ENCODE measurements at places on chromosomes 6 and 20.
A peak's percentile ranks its signal among the peaks of the same experiment; 100 is the strongest.

GRCh38 chr6:118578617-118579016 lies 30.5 kb downstream of the PLN start:
- DNase-seq, result no peak

DNA sequence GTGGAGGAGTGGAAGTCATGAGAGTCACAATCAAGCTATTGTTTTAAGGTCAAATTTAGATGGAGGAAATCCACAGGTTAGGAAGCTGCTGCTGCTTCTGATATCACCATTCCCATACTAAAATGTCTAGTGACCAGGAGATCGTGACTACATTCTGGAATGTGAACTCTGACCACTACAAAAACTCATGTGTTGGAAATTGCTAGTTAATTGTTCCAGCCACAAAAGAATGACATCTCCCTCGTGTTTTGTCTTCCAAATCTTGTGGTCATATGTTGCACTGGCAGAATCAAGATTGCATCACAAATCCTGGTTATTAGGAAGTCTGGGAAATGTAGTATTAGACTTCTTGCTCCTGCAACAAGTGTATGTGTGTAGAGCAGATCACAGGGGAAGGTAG lies 441.9 kb downstream of the CD109 start:
- no peak for DNase-seq

DNA sequence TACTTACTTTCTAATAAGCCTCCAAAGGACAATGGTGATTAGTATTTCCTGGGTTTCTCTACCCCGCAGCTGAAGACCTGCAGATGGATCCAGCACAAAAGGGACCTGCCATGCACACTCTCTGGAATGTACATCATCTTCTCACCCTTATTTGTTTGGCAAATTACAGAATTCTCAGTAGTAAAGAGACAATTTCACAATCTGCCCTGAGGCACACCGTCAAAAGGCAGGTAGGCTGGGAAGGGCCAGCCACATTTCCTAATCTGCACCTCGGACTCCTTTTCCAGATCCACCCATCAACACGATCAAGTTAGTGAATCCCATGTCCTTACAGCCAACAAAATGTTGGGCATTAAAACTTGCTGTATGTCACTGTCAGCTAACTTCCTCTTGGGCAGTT lies 4.9 kb downstream of the OVOL2 start:
- no peak for DNase-seq

DNA sequence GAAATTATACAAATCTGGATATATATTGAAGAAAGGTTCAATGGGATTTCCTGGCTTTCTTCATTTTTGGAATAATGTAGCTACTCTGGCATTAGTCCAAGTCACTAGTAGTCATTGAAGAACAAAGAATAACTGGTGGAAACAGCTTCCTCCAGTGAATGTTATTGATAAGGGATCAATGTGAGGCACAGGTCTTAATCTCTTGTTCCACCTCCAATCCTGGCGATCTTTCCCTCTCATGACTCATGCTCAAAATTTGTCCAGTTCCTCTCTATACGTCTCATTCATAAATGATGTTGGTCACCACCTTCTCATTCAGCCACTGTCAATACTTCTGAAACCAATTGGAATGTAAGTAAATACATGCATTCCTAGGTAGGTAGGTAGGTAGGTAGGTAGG lies 185.0 kb upstream of the BMP2 start:
- no peak for DNase-seq

DNA sequence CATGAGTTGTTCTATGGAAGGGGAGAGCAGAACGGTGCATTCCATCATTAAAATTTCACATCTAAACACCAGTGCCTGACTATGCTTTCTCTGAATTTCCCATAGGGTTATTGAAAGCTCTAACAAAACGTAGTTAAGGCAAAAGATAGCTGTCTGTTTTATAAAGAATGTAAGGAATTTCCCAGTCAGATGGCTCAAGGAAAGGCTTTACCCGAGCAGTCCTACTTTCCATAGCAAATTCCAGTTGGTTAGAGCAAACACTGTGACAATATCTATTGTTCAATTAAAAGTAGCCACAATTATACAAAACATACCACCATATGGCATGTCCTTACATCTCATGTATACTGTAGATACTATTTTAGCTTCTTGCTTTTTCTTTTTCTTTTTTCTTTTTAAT lies 1059.5 kb upstream of the FLRT3 start:
- DNase-seq, result no peak

- no peak for DNase-seq
Observed at GRCh38 chr6:136087986-136088385, 162.1 kb downstream of the MTFR2 start.

GRCh38 chr6:74834967-74835366 lies 370.9 kb downstream of the COL12A1 start:
- DNase-seq, result no peak

DNA sequence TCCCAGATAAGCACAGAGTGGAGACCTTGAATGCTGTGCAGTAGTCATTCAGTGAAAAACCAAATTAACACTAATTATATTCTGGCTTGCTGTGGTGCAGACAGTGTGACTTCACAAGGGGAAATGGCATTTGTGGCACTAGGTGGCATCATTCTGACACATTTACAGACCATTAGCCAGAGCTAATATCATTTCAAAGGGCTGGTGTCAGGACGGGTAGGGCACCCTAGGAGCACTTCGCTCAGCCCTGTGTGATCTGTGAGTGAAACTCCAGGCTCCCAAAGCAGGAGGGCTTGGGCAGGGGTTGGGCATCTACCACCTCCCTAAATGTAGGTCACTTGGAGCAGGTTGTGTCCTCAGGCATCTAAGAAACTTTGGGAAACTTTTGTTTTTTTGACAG lies 555.8 kb downstream of the PKHD1 start:
- no peak for DNase-seq

- no peak for DNase-seq
Observed at GRCh38 chr6:70221025-70221714, 81.7 kb downstream of the COL9A1 start.

GRCh38 chr6:57134954-57135353 lies 37.2 kb upstream of the BAG2 start:
- no peak for DNase-seq

DNA sequence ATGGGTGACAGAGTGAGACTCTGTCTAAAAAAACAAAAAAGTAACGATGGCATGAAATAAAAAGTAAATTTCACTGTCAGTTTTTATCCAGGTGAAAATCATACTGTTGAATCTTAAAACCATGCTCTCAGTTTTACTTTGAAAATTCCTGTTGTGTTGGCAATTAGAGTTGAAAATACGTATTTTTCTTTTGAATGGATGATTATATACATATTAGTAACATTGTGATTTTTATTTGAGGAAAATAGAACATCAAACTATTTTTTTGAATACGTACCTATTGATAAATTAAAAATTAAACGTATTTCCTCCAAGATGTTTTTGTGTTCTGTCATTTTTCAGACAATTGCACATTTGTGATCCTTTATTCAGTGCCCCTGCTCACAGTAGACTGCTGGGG lies 14.7 kb downstream of the CEP43 start:
- no peak for DNase-seq

- no peak for DNase-seq
Observed at GRCh38 chr6:104855507-104855906, 4.2 kb downstream of the HACE1 start.

DNA sequence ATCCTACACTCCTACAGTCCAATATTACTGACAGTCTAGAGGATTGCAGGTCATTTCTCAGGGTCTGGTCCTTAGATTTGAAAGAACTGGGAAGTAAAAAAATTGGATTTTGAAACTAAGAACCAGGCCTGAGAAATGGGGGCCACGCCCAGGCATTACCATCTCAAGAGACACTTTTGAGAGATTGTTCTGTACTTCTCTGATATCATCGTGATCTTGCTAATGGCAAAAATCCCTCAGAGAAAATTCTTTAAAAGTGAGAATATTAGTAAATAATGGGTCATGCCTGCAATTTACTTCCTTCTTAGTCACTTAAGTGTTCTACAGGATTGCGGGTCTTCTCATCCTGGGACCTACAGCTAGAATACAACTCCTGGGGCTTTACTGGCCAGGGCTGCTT lies 42.0 kb upstream of the HIVEP1 start:
- peak; percentile 38 for DNase-seq

GRCh38 chr6:82893889-82894652 lies 171.6 kb downstream of the UBE3D start:
- no peak for DNase-seq

GRCh38 chr6:162150295-162150694 lies 577.3 kb downstream of the PRKN start:
- DNase-seq, result no peak

- DNase-seq, result no peak
Observed at GRCh38 chr6:33962246-33963027, 158.6 kb upstream of the MLN start.

DNA sequence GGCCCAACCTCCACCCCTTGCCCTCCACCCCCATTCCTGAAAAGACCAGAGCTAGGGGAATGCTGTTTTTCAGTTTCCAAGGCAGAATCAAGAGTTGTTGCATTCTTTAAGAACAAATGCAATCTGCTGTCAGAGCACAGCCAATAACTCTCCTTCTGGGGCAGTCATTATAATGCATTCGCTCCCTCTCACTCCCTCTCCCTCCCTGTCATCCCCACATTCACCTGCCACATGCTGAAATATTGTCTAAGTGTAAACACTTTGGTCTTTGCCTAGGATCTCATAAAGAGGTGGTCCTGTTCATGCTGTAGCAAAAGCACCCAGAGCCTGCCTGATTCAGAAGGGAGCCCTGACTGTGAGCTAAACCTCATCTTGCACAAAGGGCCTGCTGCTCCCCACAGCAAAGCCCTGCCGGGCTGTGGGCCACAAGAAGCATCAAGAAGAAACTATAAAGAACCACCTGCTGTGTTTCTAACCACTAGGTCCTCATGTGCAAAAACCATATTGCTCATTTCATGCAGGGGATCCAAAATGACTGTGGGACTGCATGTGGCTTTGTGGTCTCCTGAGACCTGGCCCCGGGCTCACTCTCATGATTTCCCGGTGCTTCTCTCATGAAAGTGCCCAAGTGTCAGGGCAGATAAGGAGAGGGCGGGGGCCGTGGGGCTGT lies 85.6 kb downstream of the GPR6 start:
- no peak for DNase-seq

DNA sequence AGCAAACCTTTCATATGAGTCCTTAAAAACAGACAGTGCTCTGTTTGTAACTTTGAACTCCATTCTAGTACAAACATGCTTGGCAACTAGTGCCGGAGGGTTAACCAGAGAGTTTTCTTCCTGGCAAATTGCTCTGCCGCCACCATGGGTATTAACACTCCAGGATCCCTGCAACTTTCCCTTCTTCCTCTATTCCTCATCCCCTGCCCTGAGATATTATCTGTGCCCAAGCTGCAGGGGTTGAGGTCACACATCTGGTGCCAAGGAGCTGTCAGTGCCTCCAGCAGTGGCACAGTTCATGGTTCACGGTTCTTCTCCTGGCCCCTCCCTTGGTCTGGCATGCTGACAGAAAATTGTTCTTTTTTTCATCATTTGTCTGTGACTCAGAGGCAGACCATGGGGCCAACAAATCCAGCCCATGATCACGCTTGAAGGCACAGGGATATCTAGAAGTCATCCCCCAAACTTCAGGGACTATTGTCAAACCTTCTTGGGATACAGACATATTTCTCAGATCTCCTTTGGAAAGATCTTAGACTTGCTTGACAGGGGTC lies 77.5 kb downstream of the ATXN1 start:
- peak; percentile 57 for DNase-seq

DNA sequence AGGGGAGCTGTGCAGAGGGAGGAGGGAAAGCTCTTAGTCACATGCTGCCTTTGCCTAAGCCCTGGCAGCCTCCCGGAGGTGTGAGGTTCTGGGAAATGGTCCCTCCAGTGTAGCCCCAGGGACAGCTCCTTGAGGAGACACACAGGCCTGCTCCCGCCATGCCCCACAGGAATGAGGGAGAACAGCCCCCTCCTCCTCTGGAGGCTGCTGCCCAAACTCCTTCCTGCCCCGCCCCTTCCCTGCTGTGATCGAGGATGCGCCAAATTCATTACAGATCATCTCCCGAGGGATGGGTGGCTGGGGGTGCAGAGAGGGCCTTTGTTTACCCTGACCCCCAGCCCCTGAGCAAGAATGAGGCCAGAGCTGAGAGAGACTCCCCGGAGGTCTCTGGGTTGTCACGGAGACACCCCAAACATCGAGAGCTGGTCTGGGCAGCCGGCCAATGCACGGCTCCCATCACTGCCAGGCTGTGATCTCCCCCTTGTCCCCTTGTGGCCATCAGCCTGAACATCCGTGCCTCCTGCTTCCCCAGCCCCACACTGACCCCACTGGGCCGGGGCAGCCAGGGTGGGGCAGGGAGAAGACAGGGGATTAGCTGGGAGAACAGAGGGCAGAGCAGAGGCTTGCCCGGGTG lies 8.4 kb downstream of the CYP21A2 start:
- peak; percentile 80 for DNase-seq

DNA sequence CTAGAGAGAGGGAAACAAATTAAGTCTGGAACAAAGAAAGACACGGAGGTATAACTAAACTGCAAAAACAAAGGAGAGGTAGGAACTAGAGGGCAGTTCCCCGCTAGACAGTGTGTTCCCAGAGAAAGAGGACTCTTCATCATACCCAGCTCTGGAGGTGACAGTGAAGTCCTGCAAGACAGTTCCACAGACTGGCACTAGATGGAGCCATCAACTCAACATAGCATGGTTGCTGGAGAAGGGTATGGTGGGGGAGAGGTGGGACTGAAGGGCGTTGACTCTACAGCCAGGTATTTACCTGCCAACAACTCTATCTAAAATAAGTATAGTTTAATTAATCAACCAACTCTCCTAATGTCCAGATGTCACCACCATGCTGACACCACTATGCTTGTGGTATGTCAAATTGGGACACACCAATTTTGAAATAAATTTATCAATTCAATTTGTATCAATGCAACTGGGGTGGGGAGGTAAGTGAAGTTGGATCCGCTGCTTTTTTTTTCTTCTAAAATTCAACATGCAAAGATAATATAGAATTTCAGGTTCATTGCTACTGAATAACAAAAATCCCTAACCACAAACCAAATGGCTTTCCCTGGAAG lies 9.7 kb downstream of the BACH2 start:
- DNase-seq, result no peak

GRCh38 chr20:50323777-50324775 lies 133.4 kb downstream of the CEBPB start:
- DNase-seq, result no peak

GRCh38 chr6:137820425-137820824 lies 46.6 kb upstream of the TNFAIP3 start:
- no peak for DNase-seq

DNA sequence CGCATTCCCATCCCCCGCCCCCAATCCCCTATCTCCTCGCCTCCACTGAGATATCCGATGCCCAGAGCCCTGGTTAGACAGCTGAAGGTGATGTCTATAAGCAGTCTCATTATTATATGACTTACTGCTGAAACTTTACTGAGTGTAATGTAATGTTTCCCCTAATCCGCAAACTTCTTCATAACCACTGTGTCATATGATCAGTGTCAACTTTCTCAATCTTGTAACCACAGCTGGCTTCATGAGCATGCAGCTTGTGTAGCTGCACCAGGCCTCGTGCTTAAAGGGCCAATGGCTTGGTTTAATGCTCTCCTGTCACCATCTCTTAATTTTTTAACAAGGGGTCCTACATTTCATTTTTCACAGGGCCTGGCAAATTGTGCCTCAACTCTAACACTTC lies 8.1 kb downstream of the ASIP start:
- DNase-seq, result no peak

GRCh38 chr6:97422171-97422570 lies 139.2 kb upstream of the MMS22L start:
- no peak for DNase-seq

All from psoas muscle (tissue), 8 donors.